RCC 7860 (cell line): ENCODE measurements at places on chromosomes 13 and 19.
A peak's percentile ranks its signal among the peaks of the same experiment; 100 is the strongest.

- no peak for DNase-seq
These were observed 59.2 kb upstream of the TPM4 start for GRCh38 chr19:16017138-16017490.

DNA sequence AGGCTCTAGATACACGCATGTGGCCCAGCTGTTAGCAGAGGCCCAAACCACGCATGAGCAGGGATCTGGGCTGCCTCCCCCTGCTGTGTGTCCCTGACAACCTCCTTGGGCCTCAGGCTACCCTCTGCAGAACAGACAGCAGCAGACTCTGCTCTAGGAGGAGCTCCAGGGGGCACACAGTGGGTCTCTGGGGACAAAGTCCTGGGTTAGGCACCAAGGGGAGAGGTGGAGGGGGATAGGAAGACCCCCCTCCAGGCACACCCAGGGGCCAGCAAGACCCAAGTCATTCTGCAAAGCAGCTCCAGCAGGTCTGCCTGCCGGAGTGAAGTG lies 8.0 kb downstream of the TINCR start:
- DNase-seq, result no peak

GRCh38 chr19:15154002-15154612 lies 46.7 kb downstream of the NOTCH3 start:
- DNase-seq, result no peak

GRCh38 chr13:113848020-113848419 lies 15.9 kb downstream of the GAS6 start:
- no peak for DNase-seq

DNA sequence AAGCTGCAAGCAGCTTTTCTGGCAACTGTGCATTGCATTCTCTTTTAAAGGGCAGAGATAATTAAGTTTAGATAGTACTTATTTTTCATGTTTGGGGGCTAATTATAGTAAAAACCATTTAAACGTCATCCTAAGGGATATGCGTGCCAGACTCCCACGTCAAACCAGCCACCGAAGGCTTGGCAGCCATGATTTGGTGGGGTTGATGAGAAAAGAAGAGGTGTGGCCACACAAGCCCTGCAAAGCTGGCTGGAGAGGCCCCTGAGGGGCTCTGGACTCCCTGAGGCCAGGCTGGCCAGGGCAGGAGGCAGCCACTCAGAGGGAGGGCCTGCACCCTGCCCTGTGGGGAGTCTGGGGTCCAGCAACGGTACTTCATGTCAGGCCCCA lies 17.5 kb downstream of the PEPD start:
- DNase-seq, result no peak

DNA sequence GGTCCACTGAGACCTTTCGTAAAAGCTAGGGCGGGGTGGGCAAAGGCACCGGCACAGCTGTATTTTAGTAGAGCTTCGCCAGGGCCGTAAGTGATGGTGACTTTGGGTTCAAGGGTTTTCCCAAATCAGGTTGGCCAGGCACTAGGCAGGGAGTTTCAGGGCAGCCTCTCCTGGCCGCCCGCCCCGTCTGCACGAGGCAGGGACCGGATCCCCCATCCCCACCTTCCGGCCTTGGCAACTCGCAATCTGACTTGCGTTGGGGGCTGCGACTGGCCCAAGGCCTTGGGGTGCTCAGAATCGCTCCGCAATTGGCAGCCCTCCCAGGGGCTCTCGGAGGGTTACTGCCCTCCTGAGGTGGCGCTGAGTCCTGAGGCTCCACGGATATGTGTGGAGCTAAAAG lies 4.1 kb upstream of the ZIC5 start:
- DNase-seq, result no peak

GRCh38 chr13:20411638-20412342 lies 113.9 kb downstream of the CRYL1 start:
- no peak for DNase-seq

- DNase-seq, result no peak
These were observed 40.2 kb downstream of the CARS2 start for GRCh38 chr13:110665491-110666254.

GRCh38 chr19:50458396-50459066 lies 17.8 kb upstream of the EMC10 start:
- DNase-seq, result no peak

DNA sequence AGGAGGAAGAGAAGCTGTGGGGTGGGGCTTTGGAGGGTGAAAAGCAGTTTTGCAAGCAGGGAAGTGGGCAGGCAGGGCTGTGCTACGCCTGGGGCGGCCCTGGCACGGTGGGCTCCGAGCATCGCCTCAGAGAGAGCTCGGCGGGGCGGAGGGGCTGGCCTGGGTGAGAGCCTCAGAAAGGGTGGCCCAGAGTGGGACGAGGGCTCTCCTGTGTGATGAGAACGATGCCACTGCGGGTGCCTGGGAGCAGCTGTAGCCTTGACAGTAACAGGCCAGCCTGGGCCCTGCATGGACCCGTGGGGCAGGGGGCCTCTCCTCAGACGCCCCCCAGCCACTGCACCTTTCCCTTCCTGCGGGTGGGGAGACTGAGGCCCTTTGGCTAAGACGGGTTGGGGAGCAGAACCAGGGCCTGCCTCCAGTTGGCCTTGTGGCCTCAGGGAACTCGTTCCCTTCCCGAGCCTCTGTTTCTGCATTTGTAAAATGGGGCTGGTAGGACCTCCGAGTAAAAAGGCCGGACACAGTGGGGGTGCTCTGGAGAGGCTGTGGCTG lies 27.6 kb downstream of the PIAS4 start:
- DNase-seq, result no peak

- no peak for DNase-seq
These were observed 135.0 kb downstream of the TM9SF2 start for GRCh38 chr13:99636306-99636705.

DNA sequence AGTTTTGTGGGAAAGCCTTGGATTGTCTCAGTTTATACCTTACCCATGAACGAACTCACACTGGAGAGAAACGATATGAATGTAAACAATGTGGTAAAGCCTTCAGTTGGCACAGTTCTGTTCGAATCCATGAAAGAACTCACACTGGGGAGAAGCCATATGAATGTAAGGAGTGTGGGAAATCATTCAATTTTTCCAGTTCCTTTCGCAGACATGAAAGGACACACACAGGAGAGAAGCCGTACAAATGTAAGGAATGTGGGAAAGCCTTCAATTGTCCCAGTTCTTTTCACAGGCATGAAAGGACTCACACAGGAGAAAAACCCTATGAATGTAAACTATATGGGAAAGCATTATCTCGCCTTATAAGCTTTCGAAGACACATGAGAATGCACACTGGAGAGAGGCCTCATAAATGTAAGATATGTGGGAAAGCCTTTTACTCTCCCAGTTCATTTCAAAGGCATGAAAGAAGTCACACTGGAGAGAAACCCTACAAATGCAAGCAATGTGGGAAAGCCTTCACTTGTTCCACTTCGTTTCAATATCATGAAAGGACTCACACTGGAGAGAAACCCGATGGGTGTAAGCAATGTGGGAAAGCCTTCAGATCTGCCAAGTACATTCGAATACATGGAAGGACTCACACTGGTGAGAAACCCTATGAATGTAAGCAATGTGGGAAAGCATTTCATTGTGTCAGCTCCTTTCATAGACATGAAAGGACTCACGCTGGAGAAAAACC lies 7.5 kb upstream of the ZNF440 start:
- no peak for DNase-seq

GRCh38 chr13:21701460-21701859 lies 30.6 kb downstream of the FGF9 start:
- DNase-seq, result no peak

DNA sequence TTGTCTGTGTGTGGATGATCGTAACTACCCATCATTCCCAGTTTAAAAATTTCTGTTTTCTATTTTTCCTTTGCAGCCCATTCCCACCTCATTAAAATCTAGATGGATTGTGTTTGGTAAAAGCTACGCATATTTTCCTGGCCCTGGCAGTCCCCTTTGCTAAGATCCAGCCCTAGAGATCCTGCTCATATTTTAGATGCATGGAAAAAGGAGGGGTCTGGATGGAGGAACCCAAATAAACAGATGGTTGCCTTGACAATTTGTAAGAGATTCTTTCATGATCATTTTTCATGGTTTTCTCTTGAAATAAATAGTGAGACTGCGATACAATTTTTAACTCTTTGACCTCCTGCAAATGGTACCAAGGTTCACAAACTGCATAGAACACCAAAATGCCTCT lies 174.4 kb downstream of the SLC7A1 start:
- DNase-seq, result no peak

DNA sequence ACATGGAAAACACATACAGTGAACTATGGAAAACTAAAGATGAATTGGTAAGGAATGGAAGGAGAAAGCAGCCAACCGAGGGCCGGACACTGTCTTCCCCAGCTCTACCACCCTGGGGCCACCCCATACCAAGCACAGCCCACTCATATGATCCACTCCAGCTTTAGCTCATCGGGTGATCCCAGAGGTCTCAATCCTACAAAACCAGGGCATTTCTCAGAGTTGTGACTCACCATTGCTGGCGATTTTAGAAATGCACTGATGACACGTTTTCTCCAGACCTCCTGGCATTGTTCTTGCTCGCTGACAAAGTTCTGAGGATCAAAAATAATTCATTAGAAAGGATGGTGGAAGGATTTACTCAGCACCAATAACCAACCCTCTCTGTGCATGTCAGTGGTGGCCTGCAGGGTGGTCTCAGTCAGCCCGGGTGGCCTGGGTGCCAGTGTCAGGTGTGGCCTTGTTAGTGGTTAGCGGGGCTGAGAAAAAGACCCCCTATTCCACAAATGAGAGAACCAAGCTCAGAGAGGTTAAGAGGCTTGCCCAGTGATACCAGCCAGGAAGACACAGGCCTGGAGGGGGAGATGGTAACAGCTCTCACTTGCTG lies 6.6 kb downstream of the TMEM272 start:
- no peak for DNase-seq

DNA sequence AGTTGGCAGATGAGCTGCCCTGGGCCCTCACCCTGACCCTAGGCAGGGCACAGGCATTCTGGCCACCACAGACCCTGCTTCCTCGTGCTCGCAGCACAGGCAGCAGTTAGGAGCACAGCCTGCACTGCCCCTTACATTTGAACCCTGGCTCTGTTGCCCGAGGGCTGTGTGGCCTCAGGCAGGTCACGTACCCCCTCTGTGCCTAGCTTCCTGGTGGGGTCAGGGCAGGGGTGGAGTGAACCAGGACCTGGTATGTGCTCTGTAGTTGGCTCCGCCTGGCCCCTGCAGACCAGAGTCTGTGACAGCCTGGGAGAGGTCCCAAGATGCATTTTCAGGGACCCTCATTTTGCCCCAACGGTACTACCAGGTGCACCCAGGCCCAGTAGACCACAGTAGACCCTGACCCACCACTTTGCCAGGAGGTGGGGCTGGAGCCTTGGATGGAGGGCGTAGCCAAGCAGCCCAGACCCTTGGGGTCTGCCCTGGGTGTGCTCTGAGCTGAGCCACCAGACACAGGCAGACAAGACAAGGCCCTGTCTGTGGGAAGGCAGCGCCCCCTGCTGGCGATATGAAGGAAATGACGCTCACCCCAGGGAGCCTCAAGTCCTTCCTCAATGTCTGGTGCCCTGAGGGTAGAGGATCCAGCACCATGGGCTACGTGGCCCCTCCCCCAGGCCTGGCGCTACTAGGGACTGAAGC lies 9.1 kb downstream of the LYL1 start:
- peak; percentile 63 for DNase-seq

- DNase-seq, result no peak
These were observed 572 bp downstream of the SHISA2 start for GRCh38 chr13:26051231-26051656.

DNA sequence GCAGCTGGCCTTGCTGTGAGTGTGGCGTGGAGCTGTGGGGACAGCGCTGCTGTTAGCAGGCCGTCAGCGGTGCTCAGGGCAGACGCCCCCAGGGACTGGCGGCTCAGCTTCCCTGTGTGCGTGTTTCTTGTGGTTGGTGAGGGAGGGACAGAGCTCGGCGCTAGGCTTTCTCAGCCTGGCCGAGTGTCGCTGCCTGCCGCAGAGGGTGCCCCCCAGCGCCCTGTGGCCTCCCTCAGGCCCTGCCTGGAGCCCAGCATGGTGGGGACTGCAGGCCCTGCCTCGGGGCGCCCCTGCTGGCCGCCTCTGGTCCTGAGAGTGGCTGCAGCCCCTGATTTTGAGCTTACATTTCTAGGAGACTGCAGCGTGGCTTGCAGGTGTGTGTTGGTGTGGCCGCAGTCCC lies 35.5 kb downstream of the DOT1L start:
- DNase-seq, result no peak
